Inflammatory macrophage (primary cell): ENCODE measurements at places on chromosomes 1 and 21.

DNA sequence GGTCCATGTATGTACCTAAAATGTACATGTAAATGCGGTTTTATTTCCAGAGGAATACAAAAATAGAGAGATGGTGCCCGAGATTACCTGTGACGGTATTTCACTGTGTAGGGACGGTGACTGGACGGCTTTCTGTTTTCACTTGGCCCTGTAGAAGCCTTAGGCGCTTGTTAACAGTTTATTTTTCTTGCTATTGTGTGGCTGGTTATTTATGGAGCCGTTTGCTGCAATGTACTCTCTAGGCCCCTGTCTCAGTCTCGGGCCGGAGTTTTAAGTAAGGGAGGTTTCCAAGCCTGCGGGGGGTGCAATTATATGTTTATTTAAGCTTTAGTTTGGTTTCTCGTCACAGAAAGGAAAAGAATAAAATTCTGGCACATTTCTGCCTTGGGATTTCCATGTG, 413 bp downstream of the EFCAB7 start:
- no peak for DNase-seq

DNA sequence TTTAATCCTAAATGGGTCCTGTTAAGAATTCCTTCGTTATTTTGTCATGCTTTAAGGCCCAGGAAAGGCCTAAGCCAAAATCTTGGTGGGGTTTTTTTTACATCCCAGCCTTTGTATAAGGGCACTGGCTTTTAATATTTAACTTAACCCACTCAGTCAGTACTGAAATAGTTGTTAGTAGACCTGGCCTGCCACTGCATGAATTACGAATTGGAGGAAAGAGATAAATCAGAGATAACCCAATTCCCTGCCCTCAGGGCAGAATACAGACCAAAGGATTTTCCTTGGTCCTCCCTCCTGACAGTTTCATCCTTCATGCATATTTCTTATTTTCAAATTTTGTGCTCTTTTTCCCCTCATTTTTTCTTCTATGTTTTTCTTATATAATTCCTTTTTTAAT, 193.0 kb downstream of the FASLG start:
- DNase-seq: no peak

DNA sequence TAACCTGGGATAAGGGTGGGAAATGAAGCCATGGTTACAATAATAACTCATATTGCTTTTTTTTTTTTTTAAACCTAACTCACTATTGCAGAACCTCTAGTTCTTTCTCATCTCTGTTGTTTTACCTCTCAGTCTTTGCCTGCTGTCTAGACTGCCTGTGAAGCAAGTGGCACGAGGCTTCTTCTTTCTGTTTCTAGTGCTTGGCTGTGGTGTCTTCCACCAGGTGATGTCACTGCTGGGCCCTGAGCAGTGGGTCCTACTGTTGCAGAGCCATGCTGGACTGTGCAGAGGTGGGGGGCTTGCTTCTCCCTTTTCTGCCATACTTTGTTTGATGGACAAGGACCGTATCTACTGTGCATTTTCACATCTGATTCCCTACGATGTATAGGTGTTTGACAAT, 51.7 kb downstream of the ZNF326 start:
- DNase-seq: no peak

DNA sequence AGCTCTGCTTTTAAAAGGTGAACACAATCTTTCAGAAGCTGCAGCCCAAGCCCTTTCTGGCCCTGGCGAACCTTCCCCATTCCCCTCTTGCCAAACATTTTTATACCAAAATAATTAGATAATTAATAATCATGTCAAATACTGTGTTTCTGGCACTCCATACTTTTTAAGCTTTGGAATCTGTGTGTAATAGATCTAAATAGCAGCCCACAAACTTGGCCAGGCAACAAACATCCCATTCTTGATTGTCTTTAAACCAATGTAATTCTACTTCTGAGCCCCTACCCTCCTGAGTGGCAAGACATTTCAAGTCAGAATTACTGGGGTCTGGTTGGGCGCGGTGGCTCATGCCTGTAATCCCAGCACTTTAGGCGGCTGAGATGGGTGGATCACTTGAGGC, 137.7 kb downstream of the NAV1 start:
- DNase-seq: no peak

DNA sequence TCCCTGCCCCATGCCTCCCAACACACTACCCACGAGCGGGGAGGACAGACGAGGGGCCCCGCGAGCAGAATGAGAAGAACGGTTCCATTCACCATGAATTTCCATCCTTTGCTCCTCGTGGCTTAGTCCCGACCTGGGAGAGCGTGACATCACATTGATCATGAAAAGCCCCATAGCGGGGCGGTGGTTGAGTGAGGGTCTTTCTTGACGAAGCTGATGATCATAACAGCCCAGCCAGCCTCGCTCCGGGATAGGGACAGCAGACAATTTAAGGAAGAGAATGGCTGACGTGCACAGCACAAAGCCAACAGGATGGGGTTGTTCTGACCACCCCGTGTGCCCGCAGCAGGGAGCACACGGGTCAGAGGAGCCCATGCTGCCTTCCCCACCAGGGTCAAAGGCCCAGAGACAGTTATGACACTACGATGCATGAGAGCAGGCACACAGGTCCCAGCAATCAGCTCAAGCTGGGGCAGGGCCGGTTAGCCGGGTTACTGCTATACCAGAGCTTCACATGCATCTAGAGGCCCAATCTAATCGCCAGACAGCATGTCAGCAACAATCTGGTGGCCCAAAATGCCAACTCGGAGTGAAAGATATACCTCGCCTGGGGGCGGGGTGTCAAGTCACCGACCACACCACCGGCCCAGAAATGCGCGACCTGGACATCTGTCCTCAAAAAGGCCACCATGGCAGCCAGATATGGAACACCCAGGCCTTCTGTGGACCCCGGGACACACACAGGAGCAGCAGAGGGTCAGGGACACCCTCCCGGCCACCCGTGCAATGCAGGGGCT, 135.2 kb downstream of the LIPI start:
- DNase-seq: no peak

DNA sequence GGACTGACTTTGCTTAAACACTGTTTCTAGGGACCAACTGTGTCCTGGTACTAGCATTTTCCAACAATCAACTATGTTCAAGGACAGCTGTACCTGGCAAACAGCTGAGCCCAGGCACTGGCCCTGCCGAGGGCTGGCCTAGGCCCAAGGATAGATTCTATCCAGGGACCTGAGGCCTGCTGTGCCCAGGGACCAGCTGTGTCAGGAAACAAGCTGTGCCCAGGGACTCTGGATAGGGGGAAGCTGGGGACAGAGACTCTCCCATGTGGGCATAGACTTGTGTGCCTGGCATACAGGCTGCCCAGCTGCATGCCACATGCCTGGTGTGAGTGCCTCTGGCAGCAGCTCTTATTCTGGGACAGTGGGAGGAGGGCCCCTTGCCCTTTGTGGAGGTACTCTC, 38.1 kb upstream of the POU3F1 start:
- DNase-seq: no peak

- DNase-seq: peak; percentile 62
Measured at GRCh38 chr1:211323156-211324063, 3.2 kb upstream of the TRAF5 start.

DNA sequence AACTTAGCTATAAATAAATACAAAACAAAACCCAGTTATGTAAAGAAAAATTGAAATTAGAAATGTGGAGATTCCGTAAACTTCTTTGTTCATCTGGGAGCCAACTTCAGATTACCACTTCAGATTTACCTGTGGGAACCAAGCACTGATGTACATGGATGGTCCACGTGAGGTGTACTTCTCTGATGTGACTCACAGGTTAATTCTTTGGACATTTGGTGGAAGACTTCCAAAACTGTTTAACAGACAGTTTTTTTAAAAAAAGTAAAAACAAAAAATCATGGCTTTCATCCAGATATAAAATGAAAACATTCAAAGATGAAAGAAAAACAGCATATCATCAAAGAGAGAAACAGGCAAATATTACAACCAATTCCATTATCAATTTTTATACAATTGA, 92.0 kb downstream of the MAST2 start:
- no peak for DNase-seq

DNA sequence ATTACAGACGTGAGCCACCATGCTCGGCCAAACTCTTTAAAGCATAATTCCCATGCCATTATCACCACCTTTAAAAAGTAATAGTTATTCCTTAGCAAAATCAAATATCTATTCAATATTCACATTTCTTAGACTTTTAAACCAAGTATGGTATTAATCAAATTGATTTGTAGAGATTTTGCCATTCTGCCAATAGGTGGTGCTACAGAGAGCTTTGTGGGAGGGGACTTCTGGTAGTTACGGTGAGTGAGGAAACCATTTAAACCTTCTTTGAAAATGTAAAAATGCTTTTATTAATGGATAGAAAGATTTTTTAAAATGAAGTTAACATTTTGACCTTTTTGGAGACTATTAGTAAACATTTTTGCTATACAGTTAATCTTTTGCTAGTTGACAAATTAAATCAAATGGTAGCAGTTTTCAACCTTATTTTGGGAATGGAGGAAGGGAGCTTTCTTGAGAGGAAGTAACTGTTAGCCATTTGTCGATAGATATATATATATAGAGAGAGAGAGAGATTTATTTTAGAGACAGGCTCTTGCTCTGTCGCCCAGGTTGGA, 19.3 kb downstream of the IARS2 start:
- peak; percentile 45 for DNase-seq

- DNase-seq: no peak
Measured at GRCh38 chr1:33338048-33338439, 17.1 kb upstream of the A3GALT2 start.

GRCh38 chr1:230768903-230769570, 21.8 kb downstream of the CAPN9 start:
- no peak for DNase-seq

- no peak for DNase-seq
Measured at GRCh38 chr21:30953605-30954004, 72.2 kb upstream of the KRTAP11-1 start.
